Osteocyte (in vitro differentiated cells): ENCODE measurements at places on chromosomes 1 and 21.
A peak's percentile ranks its signal among the peaks of the same experiment; 100 is the strongest.

- no peak overlapping the region for H3K27ac ChIP-seq
- H3K4me1 ChIP-seq = peaks cover 3% of the 10 kb centered on the region
- H3K27me3 ChIP-seq = no peaks in the 10 kb centered on the region
- DNase-seq = no peak
- H3K4me3 ChIP-seq = no peak overlapping the region
Observed at GRCh38 chr1:8604041-8604945, 213.1 kb downstream of the RERE start.

DNA sequence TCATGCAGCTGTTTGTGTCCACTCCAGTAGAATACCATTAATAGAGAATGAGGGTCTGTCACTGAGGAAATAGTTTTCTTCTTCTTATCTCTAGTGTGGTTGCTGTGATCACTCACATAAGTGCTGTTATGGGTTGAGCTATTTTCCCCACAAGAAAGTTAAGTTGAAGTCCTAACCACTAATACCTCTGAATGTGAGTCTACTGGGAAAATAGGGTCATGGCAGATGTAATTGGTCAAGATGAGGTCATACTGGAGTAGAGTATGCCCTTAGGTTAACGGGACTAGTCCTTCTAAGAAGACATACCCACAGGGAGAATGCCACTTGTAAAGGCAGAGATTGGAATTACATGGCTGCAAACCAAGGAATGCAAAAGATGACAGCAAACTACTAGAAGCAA is 70.5 kb upstream of the COL24A1 start:
- H3K27me3 ChIP-seq = peaks cover 26% of the 10 kb centered on the region
- peaks cover 7% of the 10 kb centered on the region for H3K4me1 ChIP-seq
- H3K36me3 ChIP-seq = no peaks in the 10 kb centered on the region
- no peak overlapping the region for H3K27ac ChIP-seq
- no peak for DNase-seq
- no peak overlapping the region for H3K4me3 ChIP-seq

GRCh38 chr1:33410091-33410701 is 20.7 kb downstream of the PHC2 start:
- no peaks in the 10 kb centered on the region for H3K27me3 ChIP-seq
- DNase-seq = no peak
- peak overlapping the region; percentile 88 for H3K27ac ChIP-seq

DNA sequence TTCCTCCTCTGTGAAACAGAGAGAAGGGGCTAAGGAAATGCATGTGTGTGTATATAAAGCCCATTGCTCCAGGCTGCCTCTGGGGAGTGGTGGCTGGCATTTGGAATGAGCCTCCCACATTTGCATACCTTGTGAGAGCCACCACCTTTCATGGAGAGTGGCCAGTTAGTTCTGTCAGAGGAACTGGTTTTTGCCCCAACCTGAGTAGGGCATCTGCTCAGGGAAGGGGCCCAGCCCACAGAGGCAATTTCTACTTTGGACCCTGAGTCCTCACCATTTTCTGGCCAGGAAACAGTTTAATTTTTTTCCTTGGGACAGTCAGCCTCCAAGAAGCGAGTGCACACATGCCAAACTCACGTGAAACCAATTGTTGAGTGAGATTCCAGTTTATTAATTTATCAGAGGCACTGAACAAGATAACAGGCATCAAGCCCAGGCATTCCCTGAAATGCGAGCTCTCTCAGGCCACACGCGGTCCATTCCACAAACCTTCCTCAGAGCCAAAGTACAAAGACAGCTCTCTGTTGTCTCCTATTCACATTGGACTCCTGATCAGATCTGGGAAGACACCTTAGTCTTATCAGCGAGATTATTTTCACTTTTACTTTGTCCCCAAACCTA is 1.0 kb upstream of the SLC6A9 start:
- DNase-seq = no peak
- peaks cover 35% of the 10 kb centered on the region for H3K4me1 ChIP-seq
- H3K27me3 ChIP-seq = no peaks in the 10 kb centered on the region
- no peaks in the 10 kb centered on the region for H3K36me3 ChIP-seq
- H3K4me3 ChIP-seq = peak overlapping the region; percentile 86

DNA sequence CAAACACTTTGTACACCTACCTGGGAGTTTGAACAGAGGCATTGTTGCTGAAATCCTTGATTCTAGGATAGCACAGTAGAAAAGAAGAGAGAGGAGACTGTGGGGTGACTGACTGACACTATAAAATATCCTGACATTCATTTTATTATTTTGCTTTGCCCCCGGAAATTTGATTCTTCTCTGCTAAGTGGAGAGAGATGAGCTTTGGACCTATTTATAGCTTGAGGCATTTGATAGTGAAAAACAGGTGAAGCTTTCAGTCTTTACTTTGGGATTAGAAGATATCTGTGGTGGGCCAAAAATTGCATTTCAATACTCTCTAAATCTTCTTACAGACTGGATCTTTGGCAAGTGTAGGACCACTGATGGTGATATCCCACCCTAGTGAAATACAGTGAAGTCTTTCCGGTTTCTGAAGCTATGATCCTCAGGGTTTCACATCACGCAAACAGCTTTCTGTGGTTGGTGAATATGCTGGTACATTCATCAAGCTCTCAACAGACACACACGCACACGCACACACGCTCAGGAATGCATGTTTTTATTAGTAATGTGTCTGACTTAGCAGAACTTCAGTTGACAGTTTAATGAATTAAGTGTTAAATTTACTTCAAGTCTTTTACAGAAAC is at the start of gene AMPD1:
AMPD1 (minus strand) TSS at position 117 of the 629 bp plus-strand sequence; CDS start at position 42, 75 bp downstream.
- no peaks in the 10 kb centered on the region for H3K36me3 ChIP-seq
- no peak within 1 kb of the TSS for H3K4me3 ChIP-seq
- peaks cover 24% of the 10 kb centered on the region for H3K27me3 ChIP-seq
- H3K27ac ChIP-seq = no peak within 1 kb of the TSS
- peaks cover 2% of the 10 kb centered on the region for H3K4me1 ChIP-seq
- no peak for DNase-seq

DNA sequence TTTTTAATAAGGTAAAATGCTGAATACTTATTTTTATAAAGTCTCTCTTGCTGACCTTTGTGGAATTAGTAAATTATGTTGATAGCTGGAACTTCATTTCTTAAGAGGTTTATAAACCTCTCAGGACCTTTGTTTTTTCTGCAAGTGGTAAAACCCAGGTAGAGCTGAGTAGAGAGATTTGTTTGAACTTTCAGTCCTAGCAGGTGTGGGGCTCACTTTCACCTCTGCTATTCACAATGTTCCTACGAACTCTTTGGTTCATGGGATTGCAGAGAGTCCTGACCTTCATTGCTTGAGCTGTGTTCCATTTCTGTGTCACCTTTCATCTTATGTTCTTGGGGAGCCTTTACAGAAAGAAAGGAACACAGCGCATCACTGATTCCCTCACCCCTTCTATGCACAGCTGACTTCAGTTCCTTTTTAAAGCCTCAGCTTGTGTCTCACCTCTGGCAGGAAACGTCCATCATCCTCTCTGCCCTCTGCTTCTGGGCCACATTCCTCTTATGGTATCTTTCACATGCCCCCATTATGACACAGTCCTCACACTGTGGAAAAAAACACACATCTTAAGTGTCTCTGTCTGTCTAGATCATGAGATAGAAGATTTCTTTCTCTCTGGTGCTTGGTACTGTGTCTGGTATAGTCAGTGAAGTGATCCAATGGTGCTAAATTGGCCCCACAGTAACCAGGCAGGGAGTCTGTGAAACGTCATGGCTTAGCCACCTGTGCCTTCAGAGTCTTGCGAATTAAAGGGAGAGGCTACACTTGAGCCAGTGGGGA is 262.5 kb upstream of the B3GALT2 start:
- no peak overlapping the region for H3K4me3 ChIP-seq
- DNase-seq = no peak
- no peaks in the 10 kb centered on the region for H3K27me3 ChIP-seq
- no peaks in the 10 kb centered on the region for H3K4me1 ChIP-seq
- H3K27ac ChIP-seq = no peak overlapping the region

DNA sequence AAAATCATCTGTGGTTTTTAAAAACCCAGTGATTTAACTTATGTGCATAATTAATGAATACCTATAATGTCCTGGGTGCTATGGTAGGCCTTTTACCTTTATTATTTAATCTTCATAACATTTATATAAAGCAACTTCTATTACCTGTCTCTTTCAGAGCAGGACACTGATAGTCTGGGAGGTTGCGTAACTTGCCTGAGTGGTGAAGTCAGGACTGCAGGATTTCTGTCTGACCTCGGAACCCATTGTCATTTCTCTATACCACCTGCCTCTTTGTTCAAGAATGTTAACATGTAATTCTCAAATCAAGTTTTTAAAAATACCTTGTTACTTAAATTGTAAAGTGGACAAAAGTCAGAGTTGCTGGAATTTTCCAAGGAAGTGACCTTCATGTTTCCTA is 41.0 kb upstream of the BACH1 start:
- peaks cover 18% of the 10 kb centered on the region for H3K4me1 ChIP-seq
- H3K36me3 ChIP-seq = peaks cover 6% of the 10 kb centered on the region
- no peaks in the 10 kb centered on the region for H3K27me3 ChIP-seq

DNA sequence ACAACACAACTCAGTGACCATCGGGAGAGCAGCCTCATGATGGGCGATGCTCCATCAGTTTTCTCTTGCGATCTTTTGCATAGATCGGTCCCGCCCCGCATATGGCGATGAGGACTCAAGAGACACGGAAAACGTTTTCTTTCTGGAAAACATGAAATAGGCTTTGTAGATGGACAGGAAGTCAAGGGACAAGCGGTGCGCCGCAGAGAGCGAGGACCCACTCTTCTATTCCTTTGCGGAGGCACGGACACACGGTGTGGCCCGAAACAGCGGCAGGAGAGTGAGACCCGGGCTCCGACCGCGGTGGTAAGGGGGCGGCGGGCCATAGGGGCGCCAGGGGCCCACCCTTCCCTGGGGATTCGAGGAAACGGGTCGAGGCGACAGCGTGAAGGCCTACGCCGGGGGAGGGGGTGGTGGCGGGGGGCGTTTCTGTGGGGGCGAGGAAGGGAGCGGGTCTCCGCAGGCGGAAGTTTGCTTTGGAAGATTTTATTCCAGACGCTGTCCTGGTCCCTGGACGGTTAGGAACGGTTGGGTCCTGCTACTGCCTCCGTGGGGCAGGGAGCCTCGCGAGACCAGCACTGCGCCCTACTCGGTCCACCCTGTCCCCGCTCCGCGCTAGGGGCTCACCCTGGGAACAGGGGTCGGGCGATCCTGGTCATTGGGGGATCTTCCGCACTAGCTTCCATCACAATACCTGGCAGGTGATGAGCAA is 796 bp upstream of the TDRKH start:
- DNase-seq = no peak
- H3K27me3 ChIP-seq = peaks cover 5% of the 10 kb centered on the region
- peak overlapping the region; percentile 95 for H3K4me3 ChIP-seq
- H3K27ac ChIP-seq = peak overlapping the region; percentile 72
- peaks cover 14% of the 10 kb centered on the region for H3K4me1 ChIP-seq
